Fibroblast of the aortic adventitia (primary cell): ENCODE measurements at places on chromosomes 6 and 20. TPM values are rescaled to one million over a fixed set of nuclear protein-coding genes. Genes with fewer than 3 reads are reported as not detected.

DNA sequence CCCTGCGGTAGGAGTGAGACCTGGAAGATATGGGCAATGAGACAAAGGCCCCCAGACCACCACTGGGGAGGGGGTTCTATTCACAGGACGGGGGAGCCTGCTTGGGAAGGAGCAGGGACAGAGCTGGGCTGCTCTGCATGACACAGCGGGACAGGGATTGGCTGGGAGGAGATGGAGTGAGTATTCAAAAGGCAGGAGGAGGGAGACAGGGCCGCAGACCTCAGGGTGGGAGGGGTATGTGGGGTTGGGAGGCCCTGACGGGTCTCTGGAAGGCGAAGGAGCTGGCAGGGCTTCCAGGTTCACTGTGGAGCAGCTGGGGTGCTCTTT is 60.8 kb upstream of the RPS6KA2 start:
- DNase-seq = no peak

- DNase-seq = no peak
These were observed 65.0 kb upstream of the SIRPG start for GRCh38 chr20:1722513-1723050.

DNA sequence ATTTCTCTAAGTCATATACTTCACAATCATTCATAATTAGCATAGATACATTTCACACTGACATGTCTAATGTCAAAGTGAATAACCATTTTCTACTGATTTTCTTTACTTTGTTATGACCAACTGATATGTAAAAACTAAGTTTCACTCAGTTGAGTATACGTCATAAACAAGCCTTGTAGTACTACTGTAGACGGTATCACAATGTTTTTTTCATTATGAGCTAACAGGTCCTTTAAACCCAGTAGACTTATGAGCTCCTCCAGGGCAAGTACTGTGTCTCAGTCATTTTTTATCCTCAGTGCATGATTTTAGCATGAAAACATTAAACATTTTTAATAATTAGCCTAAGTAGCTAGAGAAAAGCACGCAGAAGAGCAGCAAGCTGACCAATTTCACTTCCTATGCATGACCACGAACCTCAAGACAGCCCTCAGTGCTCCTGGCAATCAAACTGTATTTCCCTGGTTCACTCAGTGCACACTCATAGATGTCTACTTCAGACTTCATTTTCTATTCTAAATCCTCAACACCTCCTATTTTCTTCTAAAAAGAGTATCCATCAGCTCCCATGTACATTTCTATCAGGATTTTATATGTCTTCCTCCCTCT is 32.0 kb upstream of the TFAP2D start:
- DNase-seq = no peak

The AARS2 gene
- 6.8 and 12.7 TPM in 2 replicates for total RNA-seq

The IFT52 gene
- 37.5 and 55.8 TPM in 2 replicates for total RNA-seq
